ENCODE measurements at places on chromosomes 6 and 20.

DNA sequence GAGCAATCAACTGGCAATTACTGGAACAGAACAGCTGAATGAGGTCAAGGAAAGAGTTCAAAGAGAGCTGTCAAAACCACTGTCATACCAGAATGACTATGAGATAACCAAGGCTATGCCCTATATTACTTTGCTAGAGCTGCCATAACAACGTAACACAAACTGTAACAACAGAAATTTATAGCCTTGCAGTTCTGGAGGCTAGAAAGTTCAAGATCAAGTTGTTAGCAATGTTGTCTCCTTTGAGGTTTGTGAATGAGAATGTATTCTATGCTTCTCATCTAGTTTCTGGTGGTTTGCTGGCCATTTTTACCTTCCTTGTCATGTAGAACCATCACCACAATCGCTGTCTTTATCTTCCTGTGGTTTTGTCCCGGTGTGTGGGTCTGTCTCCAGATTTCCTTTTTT, 1323.0 kb upstream of the GJE1 start:
- peak; percentile 69 for DNase-seq

DNA sequence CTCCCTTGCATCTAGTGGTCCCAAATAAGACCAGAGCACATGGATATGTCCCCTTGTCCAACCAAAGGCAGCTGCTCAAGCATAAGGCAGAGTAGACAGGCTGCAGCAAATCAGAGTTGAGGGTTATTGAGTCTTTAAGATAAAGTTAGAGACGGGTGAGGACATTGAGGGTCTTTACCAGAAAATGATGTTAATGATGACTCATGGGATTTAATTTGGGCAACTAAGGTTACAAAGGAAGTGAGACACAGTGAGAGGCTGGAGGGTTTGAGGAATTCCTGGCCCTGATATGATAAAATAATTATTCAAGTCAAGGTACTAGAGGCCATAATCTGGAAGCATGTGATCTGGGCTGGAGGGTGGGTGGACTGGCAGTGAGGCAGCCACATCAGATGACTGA, 133.6 kb downstream of the ALDH8A1 start:
- DNase-seq, result no peak

DNA sequence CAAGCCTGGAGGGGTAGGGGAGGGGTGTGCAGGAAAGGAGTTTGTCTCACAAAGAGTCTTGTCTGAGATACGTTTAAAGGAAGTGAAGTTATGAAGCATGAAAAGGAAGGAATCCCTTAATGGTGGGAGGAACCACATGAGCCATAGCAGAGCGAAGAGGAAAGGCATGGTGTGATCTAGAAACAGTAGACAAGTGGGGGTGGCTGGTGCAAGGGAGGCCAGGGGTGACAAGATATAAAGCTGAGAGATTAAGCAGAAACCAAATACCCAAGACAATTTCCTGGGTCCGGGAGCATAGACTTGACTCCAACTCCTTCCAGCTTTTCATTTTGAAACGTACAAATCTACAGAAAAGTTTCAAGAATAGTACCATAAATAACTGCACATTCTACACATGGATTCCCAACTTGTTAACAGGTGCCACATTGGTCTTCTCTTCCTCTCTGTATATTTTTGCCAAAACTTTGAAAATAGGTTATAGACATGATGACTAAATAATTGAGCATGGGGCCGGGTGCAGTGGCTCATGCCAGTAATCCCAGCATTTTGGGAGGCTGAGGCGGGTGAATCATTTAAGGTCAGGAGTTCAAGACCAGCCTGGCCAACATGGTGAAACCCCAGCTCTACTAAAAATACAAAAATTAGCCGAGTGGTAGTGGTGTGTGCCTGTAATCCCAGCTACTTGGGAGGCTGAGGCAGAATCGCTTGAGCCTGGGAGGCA, 211.6 kb downstream of the SLC24A3 start:
- DNase-seq, result no peak

- DNase-seq, result peak; percentile 7
Observed at GRCh38 chr6:89997456-89998445, 103.5 kb downstream of the GJA10 start.

DNA sequence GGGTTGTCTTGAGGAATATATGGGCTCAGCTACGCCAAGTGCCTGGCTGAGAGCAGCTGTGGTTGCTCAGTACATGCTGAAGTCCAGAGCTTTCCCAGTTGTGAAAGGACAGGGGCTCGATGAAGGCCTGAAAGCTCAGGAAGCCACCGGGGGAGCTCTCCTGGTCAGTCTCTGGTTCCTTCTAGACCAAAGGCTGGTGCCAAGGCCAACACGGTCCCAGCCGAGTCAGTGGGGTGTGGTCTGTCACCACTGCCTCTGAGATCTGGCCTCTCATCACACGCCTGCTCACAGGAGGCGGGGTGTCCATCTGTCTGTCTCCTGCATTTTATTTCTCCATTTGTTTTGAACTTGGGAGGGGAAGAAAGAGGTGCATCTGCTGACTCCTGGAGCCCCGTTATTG, 4.9 kb upstream of the FAM83C start:
- DNase-seq, result no peak

DNA sequence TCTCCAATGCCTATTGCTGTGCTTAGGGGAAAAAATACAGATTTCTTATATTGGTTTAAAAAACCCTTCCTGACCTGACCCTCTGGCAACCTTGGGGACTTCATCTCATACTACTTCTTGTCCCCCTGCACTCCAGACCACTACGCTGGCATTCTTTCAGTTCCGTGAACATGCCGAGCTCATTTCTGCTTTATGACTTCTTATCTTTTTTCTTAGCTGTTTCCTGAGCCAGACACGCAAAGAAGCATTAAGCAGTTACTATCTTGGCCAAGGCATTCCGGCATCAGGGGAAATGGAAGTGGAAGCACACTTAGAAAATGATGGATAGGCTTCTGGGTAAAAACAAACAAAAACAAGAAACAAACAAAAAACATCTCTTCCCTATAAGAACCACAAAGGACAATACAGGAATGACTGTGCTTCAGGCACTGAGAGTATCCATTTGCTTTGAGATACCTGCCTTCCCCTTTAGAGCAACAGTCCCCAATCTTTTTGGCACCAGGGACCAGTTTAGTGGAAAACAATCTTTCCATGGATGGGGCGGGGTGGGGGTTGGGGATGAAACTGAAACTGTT, 4.4 kb upstream of the CCDC28A start:
- no peak for DNase-seq

- DNase-seq, result no peak
Observed at GRCh38 chr6:154873546-154873945, 121.6 kb upstream of the TIAM2 start.

GRCh38 chr6:10991115-10991514, 53.0 kb downstream of the ELOVL2 start:
- no peak for DNase-seq

DNA sequence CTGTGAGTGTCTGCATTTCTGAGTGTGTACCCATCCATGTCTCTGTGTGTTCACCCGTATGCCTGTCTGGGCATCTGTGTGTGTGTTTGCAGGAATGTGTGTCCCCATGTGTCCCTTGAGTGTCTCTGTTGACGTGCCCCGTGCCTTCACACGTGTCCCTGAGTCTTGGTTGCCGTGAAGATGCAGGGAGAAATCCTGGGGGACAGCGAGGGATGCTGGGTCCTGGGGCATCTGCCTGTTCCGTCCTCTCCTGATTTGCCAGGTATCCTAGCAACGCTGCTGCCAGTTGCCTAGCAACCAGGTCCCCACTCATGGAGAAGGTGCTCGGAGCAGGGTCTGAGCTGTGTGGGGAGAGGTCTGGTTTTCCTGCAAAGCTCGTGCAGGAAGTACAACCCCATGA, 6.0 kb upstream of the LKAAEAR1 start:
- DNase-seq, result no peak

GRCh38 chr6:70375882-70376281, 37.4 kb upstream of the FAM135A start:
- peak; percentile 8 for DNase-seq

GRCh38 chr6:158923805-158924498, 76.0 kb downstream of the RSPH3 start:
- DNase-seq, result no peak

DNA sequence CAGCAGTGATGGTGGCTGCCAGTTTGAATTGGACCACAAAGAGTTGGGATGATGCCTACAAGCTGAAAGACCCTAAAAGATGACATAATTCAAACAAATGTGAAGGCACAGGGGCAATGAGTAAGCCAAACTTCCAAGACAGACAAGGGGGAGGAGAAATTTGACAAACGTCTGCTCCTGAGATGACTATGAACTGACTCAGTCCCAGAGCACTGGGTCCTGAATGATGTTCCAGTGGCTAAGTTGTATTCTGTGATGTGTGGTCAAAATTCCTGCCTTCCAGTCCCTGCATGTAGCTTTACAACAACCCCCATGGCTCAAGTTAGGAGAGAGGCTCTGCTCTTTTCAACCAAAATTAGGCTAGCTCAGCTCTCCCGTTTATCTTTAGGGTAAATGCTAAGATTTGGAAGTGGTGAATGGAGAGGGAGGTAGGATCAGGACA, 86.1 kb upstream of the SIRPA start:
- peak; percentile 39 for DNase-seq

GRCh38 chr20:35240083-35240810, 13.8 kb downstream of the MMP24 start:
- no peak for DNase-seq

DNA sequence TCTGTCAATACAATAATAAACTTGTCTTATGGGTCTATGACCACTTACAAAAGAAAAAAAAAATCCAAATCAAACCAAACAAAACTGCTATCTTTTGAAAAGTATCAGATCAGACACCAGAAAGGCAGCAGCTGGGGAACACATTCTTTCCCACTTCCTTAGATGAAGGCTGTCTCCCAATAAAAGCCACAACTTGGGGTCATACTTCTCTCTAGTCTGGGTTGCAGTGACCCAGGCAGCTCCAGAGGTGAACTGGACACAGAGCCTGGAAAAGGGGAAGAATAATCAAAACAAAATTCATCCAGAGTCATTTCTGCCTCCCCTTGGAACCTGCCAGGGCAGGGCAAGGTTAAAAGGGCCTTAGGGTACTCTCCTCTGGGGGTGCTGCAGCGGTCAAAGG, 19.1 kb downstream of the ATXN1 start:
- DNase-seq, result no peak

DNA sequence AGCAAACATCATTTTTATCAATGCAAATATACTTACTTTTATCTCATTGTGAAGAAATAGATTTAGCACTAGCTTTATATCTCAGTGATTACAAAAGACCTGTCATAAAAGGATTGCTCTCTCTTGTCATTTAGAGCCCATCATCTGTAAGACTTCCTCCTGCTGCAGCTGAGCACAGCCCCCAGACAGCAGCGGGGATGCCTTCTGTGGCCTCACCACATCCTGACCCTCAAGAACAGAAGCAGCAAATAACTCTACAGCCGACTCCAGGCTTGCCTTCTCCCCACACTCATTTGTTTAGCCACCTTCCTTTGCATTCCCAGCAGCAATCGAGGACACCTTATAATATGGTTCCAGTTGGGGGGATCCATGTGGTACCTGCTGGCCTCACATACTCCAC, 127.0 kb upstream of the EDN1 start:
- peak; percentile 70 for DNase-seq

- no peak for DNase-seq
Observed at GRCh38 chr6:127775371-127775770, 125.5 kb downstream of the THEMIS start.

- no peak for DNase-seq
Observed at GRCh38 chr20:11195169-11195568, 521.4 kb upstream of the JAG1 start.

- DNase-seq, result no peak
Observed at GRCh38 chr6:35893246-35893645, 27.7 kb downstream of the SRPK1 start.

DNA sequence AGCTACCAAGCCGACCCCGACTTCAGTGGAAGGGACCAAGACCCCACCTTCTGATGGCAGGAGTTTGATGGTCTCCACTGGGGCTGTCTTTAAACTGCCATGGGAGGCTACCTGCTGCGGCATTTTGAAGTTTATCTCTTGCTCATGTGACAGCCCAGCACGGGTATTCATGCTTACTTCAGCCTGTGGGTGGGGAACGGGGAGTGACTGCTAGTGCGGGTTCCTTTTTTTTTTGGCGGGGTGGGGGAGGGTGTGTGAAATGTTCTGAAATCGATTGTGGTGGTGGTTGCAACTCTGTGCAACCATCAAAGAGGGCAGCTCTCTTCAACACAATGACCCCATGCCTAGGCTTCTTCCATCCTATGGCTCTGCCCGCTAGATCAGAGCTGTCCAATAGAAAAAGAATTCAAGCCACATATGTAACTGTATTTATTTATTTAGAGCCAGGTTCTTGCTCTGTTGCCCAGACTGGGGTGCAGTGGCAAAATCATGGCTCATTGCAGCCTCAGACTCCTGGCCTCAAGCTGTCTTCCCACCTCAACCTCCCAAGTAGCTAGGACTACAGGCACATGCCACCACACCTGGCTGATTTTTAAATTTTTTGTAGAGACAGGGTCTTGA, 53.7 kb downstream of the PPP1R16B start:
- no peak for DNase-seq

GRCh38 chr6:63600136-63600535, 27.9 kb downstream of the LOC128125822 start:
- DNase-seq, result no peak

DNA sequence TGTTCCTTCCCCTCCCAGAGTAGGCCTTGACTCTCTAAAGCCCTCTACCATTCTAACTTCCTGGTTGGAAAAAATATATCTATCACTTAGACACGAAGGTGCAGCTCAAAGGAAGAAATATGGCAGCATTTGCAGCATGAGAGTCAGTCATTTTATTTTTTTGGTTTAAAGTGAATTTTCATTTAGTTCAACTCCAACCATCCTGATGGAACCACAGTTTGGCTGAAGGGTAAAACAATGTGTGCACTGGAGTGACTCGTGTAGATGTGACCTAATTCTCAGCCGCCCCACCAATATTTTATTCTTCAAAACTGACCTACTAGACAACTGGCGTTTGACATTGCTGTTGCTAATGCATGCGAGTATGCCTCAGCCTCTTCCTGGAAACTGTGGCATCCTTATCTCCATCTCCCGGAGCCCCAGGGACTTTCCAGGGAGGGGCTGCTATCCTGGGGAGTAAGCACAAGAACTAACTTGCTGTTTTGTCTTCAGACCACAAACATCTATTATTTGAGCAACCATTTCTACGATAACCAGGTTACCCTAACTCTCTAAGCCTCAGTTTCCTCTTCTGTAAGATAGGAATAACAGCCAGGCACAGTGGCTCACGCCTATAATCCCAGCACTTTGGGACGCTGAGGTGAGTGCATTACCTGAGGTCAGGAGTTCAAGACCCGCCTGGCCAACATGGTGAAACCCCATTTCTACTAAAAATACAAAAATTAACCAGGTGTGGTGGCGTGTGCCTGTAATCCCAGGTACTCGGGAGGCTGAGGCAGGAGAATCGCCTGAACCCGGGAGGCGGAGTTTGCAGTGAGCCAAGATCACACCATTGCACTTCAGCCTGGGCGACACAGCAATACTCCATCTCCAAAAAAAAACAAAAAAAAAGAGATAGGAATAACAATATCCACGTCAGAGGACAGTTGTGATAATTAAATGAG, 148.7 kb upstream of the JARID2 start:
- peak; percentile 21 for DNase-seq

GRCh38 chr6:24117021-24117420, 9.0 kb upstream of the NRSN1 start:
- no peak for DNase-seq

- DNase-seq, result peak; percentile 95
Observed at GRCh38 chr6:106163966-106164877, 78.1 kb downstream of the PRDM1 start.

Measured in choroid plexus epithelial cell (primary cell).